ENCODE measurements at places on chromosomes 1 and 21. TPM values are rescaled to one million over a fixed set of nuclear protein-coding genes. Genes with fewer than 3 reads are reported as not detected.

Gene DCST2
- polyA plus RNA-seq, result 1.7 TPM

Gene ERRFI1
- polyA plus RNA-seq, result 21.3 TPM

Gene TTC24
- not detected for polyA plus RNA-seq

Gene CD5L
- not detected for polyA plus RNA-seq

Gene SHE
- polyA plus RNA-seq, result 2.1 TPM

Gene B3GALT2
- polyA plus RNA-seq, result 0.28 TPM

Gene WNT3A
- polyA plus RNA-seq, result 1.3 TPM

Gene LAMC2
- polyA plus RNA-seq, result 4.3 TPM

Gene RIPPLY3
- 1.0 TPM for polyA plus RNA-seq

Gene KCNQ4
- 1.9 TPM for polyA plus RNA-seq

Gene GBP6
- 344 TPM for polyA plus RNA-seq

Gene MX2
- 5.7 TPM for polyA plus RNA-seq

Gene FCRL1
- 0.04 TPM for polyA plus RNA-seq

Gene NCAM2
- polyA plus RNA-seq, result 0.04 TPM

Gene UBE2J2
- polyA plus RNA-seq, result 40.9 TPM

Gene SYT2
- polyA plus RNA-seq, result 0.04 TPM

Gene OR6P1
- polyA plus RNA-seq, result not detected

Gene OR2G6
- polyA plus RNA-seq, result not detected

Gene EXO1
- polyA plus RNA-seq, result 1.2 TPM

Gene CFH
- polyA plus RNA-seq, result 15.7 TPM

Gene SLC22A15
- polyA plus RNA-seq, result 5.1 TPM

Gene CELA2A
- polyA plus RNA-seq, result not detected

Gene MAP1LC3C
- 0.67 TPM for polyA plus RNA-seq

Gene TMEM50B
- polyA plus RNA-seq, result 27.4 TPM

Gene ADORA3
- polyA plus RNA-seq, result 0.94 TPM

Gene NHLH2
- polyA plus RNA-seq, result 1.3 TPM

Gene GBP7
- not detected for polyA plus RNA-seq

Gene CCSAP
- 2.5 TPM for polyA plus RNA-seq

Gene SPRR3
- polyA plus RNA-seq, result 18,496 TPM

Gene KANK4
- 0.01 TPM for polyA plus RNA-seq

Gene FAM78B
- 0.24 TPM for polyA plus RNA-seq

Gene HOOK1
- 14.1 TPM for polyA plus RNA-seq

Gene NDUFS5
- 814 TPM for polyA plus RNA-seq

Gene XCL2
- not detected for polyA plus RNA-seq

Gene HTR6
- not detected for polyA plus RNA-seq

Gene C1orf74
- 2.1 TPM for polyA plus RNA-seq

Gene FHAD1
- 0.16 TPM for polyA plus RNA-seq

Gene HMGN1
- polyA plus RNA-seq, result 148 TPM

Gene ELAPOR1
- 0.25 TPM for polyA plus RNA-seq

Gene SPRR2F
- polyA plus RNA-seq, result 135 TPM

Gene SMYD3
- polyA plus RNA-seq, result 5.7 TPM

Gene SLC6A17
- polyA plus RNA-seq, result 0.08 TPM

Gene DMRTA2
- polyA plus RNA-seq, result 1.5 TPM

Gene SLC30A2
- 0.01 TPM for polyA plus RNA-seq

Gene BRDT
- polyA plus RNA-seq, result not detected

Gene CYP4B1
- 40.4 TPM for polyA plus RNA-seq

Gene LCE1D
- polyA plus RNA-seq, result not detected

Gene CD48
- 4.6 TPM for polyA plus RNA-seq

Gene CYP4A11
- polyA plus RNA-seq, result not detected

Gene MSH4
- 0.16 TPM for polyA plus RNA-seq

Gene PRRX1
- 4.5 TPM for polyA plus RNA-seq

Gene AGMAT
- polyA plus RNA-seq, result 0.27 TPM
